ENCODE measurements at places on chromosomes 5 and 9.

DNA sequence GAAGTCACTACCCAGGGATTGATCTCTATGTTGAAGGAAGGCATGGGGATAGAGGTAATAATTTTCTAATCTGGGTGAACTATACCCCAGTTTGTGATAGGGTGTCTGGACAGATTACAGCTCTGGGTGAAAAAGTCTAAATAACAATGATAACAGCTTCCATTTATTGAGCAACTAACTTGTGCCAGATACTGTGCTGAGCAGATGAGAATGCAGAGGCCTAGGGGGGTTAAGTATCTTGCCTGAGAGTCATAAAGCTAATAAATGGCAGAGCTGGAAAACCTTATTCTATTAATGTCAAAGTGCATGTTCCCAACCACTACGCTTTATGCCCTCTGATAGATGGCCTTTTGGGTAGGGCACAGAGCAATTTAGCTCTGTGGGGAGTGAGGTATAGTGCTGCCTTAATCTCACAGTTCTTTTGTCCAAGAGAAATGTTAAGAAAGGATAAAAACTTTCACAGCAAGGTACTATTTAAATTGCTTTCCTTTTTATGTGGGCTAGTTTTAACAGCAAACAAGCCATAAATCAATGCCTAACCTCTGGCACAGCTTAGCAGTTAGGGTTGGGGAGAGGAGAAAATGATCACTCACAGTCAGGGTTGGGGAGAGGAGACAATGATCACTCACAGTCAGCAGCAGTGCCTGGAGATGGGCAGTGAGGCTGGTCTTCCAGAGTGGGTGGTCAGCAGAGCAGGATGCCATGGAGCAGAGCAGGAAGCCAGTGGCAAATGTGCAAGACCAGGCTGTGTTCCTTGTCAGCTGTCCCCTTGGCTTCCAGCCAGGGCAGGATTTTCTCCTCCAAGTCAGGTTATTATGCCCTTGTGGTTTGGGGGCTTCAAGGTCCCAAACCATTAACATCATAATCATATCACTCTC is 187.0 kb downstream of the CARTPT start:
- DNase-seq = no peak

- no peak for DNase-seq
Measured at GRCh38 chr5:56648460-56649034, 166.8 kb upstream of the MAP3K1 start.

DNA sequence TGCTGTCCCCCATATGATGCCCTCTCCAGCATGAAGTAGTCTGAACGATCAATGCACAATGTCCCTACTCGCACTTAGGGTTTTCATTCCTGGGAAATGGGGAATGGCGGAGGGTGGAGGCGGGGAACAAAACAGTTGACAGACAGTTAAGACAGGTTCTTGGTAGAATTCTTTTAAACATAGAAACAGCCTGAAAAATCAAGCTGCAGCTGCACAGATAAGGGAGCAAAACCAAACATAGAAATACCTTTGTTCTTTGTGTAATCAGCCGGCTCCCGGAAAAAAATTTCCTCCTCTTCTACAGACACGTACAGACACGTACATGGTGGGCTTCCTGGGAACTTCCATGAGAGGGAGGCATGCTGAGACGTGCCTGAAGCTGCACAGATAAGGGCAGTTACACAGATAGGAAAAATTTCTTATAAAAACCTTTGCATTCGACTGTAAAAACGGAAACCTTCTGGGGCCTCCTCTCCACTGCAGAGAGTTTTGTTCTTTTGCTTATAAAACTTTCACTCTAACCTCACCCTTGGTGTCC is 662.4 kb upstream of the PTPRD start:
- DNase-seq = no peak

GRCh38 chr5:10310066-10310779 is 2.5 kb upstream of the CMBL start:
- DNase-seq = no peak

- no peak for DNase-seq
Measured at GRCh38 chr5:12691330-12691729, 787.1 kb upstream of the CTNND2 start.

GRCh38 chr9:12764150-12764549 is 10.7 kb upstream of the LURAP1L start:
- no peak for DNase-seq
